ENCODE measurements at places on chromosomes 6 and 20.

DNA sequence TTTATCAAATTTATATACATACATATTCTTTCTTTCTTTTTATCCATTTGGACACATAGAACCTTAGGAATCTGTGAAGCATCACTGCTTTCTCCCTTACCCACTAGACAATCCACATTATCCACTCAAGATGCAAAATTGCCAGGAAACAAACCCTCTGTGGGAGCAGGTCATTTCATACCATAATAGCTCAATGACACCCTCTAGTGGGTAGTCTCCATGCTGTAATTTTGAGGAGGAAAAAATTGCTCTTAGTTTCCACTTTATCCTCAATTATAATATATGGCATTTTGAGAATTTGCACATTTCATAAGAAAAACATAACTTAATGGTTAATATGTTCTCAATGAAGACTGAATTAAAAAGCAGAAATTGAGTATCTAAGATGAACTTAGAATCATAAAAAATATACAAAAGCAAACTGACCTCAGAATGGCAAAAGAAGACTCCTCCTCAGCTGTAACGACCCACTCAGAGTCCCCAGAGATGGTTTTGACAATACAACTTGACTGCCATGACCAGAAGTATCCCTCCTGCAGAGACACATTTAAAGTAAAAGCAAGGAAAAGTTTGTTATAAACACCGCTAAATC, 164.1 kb downstream of the FRK start:
- no peak overlapping the region for H3K27ac ChIP-seq
- peaks cover 56% of the 10 kb centered on the region for H3K27me3 ChIP-seq
- no peaks in the 10 kb centered on the region for H3K36me3 ChIP-seq
- peak; percentile 54 for DNase-seq
- no peak overlapping the region for H3K4me3 ChIP-seq
- no peaks in the 10 kb centered on the region for H3K4me1 ChIP-seq

GRCh38 chr20:35992713-35993335, 24.4 kb downstream of the CNBD2 start:
- H3K36me3 ChIP-seq, result no peaks in the 10 kb centered on the region
- H3K27me3 ChIP-seq, result peaks cover 14% of the 10 kb centered on the region
- H3K4me3 ChIP-seq, result no peak overlapping the region

DNA sequence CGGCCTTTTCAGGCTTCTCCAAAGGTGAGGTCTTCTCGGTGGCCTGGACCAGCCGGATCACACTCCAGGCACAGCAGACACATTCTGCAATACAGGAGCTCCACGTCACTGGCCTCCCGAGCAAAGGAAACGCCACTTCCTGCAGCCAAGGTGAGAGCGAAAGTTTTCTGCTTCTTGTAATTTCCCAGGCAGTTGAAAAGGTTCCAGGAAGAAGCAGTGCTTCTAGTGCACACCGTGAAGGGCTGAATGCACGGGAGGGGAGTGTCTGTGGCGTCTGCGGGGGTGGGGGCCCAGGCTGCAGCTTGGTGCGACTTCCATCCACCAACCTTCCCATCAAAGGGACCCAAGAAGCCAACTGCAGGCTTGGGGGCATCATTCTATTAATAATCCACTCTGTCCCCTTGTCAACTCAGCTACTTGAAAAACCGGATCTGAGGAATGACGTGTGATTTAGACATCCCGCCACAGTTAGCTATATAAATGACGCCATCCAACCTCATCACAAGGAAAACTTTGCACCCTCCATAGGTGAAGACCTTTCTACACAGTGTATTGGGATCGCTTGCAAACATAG, 61.1 kb downstream of the NFATC2 start:
- H3K36me3 ChIP-seq, result no peaks in the 10 kb centered on the region
- H3K4me3 ChIP-seq, result no peak overlapping the region
- no peak overlapping the region for H3K27ac ChIP-seq
- no peaks in the 10 kb centered on the region for H3K4me1 ChIP-seq
- peaks cover 56% of the 10 kb centered on the region for H3K27me3 ChIP-seq

DNA sequence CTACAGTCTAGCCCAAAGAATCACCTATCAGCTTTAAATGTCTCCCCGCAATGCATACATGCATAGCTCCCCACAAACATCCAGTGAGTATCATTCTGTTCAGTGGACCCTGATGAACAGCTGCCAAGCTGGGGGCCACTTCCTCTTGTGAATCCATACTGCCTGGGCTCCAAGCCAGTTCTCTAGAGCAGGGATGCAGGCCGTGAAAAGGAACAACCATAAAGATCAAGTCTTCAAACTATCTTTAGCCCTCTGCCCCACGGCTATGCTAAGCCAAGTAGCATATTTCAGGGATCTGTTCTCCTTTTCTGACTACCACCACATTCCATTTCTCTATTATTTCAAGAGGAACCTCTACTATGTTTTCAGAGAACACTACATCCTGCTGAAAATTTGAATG, 191.7 kb upstream of the BTBD3 start:
- H3K36me3 ChIP-seq, result no peaks in the 10 kb centered on the region
- no peak overlapping the region for H3K27ac ChIP-seq
- H3K4me1 ChIP-seq, result no peaks in the 10 kb centered on the region
- no peak overlapping the region for H3K4me3 ChIP-seq
- no peak for DNase-seq

DNA sequence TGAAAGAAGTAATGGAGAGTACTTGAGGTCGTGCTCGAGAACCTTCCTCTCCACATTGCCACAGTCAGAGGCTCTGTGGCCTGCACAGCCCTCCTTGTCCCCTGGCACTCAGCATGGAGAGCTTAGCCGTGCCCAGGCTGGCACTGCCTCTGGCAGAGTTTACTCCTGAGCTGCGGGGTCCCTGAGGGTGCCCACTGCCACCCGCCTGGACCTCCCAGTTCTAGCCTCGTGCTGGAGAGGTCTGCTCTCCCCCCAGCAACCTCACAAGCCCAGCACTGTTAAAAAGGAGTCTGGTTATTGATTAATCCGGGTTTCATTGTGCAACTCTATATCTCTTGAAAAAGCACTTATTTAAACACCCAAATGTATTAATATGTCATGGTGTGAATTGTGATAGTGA, 226.8 kb downstream of the TMEM242 start:
- DNase-seq, result no peak
- H3K27me3 ChIP-seq, result no peaks in the 10 kb centered on the region
- no peak overlapping the region for H3K4me3 ChIP-seq
- peaks cover 20% of the 10 kb centered on the region for H3K36me3 ChIP-seq

DNA sequence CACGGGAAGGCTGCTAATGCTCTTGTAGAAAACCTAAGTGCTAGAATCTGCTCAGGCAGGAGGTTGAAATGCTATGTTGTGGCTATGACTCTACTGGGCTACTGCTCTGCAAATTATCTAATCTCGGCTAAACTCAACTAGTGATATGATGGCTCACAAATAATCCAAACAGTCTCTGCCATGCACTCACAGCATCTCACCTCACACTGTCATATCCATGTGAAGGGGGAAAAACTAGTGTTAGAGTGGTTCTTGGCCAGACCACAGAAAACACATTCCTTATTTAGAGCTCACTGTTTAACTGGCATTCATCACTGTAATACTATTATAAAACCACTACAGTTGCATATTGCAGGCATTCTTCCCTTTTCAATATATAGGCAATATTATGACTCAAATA, 81.8 kb upstream of the DST start:
- no peaks in the 10 kb centered on the region for H3K36me3 ChIP-seq
- H3K27me3 ChIP-seq, result no peaks in the 10 kb centered on the region
- DNase-seq, result no peak
- H3K4me3 ChIP-seq, result no peak overlapping the region

Data from MCF 10A (cell line).